ENCODE measurements at places on chromosomes 3 and 15.

DNA sequence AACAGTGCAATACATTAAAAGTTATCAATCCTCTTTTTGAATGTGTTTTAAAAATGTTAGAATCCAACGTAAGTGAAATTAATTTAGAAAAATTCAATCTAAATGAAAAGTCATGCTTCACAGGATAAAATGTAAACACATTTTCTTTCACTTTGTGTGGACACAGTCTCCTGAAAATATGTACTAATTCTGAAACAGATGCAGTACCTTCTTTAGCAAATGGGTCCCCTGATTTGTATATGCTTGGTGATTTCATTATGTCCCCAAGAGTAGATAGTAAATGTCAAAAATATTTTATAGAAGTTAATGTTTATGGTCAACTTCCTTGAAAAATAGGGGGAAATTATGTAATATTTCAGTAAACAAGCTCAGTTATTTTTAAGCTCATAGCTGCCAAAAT lies 28.9 kb downstream of the FOXP1 start:
- DNase-seq: no peak

GRCh38 chr15:91849749-91850161 lies 3.8 kb upstream of the SLCO3A1 start:
- no peak for DNase-seq

GRCh38 chr3:71042759-71043158 lies 540.8 kb downstream of the FOXP1 start:
- no peak for DNase-seq

DNA sequence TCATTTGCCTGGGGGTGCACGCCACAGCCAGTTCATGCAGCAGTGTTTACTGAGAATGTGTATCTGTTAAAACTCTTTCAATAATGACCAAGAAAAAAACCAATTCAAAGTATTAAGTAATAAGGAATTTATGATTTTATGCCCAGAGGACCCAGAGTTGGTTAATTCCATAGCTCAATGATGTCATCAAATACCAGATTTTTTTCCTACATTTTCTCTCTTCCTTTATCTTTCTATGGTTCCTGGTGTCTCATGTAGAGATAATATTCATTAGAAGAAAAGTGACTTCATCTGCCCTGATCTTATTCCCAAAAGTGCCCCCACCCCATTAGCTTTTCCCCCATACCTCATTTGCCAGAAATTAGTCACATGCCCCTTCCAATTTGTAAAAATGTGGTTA lies 44.6 kb upstream of the LMCD1 start:
- DNase-seq: no peak
